Tibial artery (tissue), 4 donors: ENCODE measurements at places on chromosomes 1 and 21.

DNA sequence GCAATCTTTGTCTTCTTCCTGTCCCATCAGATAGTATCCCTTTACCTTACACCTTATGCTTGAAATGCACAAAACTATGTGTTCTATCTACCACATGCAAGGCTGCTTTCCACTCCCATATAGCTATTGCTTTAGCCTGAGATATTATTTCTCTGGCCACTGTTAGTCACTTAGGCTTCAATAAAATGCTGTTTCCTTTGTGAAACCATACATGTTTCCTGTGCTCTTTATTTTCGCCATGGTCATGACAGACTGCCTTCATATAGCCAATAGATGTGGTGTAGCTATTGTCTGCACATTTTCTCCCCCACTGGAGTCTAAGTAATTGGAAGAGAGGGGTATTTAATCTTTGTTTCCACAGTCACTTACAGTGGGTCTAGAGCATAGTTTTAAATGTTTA, 108.4 kb downstream of the GREM2 start:
- no peak for DNase-seq

DNA sequence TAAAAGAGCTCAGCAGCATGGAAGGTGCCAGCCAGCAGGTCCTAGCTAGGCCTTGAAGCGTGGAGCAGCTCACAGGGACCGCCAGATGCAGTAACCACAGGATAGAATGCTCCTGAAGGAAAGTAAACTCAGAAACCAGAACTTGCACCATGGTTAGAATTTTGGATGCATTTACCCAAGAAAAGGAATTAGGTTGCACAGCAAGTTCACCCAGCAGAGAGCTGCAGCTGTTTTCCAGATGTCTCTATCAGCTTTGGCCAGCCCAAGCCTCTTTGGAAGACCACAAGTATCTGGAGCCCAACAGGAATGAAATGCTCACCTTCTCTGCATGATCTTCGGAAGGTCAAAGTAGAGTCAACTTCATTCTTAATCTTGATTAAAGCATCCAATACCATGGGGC, 21.0 kb upstream of the ATP13A2 start:
- DNase-seq: no peak

- DNase-seq: no peak
Measured at GRCh38 chr1:61444288-61444687, 280.7 kb downstream of the TM2D1 start.

GRCh38 chr1:178241837-178242236, 147.9 kb downstream of the RASAL2 start:
- no peak for DNase-seq

- DNase-seq: no peak
Measured at GRCh38 chr21:31606081-31606874, 53.2 kb upstream of the SOD1 start.

GRCh38 chr1:200744143-200744542, 5.5 kb downstream of the CAMSAP2 start:
- DNase-seq: no peak

GRCh38 chr1:198830412-198830811, 191.6 kb downstream of the PTPRC start:
- DNase-seq: no peak

GRCh38 chr1:210340311-210340710, 11.6 kb downstream of the HHAT start:
- no peak for DNase-seq

DNA sequence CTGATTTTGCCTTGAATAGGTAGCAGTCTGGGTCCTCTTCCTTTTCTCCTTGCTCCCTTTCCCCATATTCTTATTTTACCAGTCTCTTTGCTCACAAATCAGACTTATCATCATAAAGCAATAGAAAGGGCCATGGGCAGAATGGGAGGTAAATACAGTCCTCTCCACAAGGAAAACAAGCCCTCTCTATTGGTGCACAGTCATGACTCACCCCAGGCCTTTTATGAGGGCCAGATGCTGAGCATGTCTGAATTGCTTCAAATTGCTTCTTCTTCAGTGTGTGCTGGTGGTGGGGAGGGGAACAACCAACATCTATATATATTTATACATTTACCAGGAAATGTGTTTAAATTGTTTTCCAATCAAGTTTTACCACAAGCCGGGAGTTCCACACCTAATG, 75.2 kb downstream of the GFI1 start:
- no peak for DNase-seq

GRCh38 chr1:32709476-32709875, 6.9 kb upstream of the SYNC start:
- no peak for DNase-seq

- no peak for DNase-seq
Measured at GRCh38 chr21:38646213-38646837, 148.0 kb upstream of the ERG start.

DNA sequence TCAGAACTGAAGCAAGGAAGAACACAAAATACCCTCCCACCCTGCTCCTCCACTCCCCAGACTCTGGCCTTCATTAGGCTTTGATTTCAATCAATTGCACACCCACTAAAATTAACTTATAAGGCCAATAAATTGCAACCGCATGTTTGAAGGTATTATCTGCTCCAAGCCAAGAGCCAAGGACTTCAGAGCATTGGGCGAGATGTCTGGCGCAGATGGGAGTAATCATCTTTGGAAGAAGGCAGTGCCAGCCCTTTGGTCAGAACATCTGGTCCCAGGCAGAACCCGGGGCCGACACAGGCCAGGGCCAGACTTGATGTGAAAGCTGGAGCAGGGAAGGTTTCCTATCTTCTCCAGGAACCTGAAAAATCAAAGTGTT, 60.0 kb downstream of the SLC66A1 start:
- DNase-seq: no peak

DNA sequence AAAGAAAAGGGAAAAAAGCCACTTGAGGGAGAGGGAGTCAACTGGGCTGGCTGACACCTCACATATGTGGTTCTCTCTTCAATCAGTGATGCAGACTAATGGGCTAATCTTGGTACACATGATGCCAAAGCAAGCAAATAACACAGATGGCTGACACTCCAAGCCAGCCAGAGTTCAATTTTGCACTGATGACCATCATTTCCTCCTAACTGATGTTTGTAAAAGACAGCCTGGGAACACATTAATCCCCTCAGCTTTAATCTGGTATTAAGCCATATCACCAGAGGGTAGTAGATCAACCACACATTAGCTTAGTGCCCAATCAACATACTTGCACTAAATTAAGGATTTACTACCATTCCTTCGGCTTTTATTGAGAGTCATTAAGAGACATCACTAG, 2.8 kb downstream of the VPS72 start:
- DNase-seq: no peak

GRCh38 chr1:109716121-109716520, 4.1 kb downstream of the GSTM5 start:
- no peak for DNase-seq

DNA sequence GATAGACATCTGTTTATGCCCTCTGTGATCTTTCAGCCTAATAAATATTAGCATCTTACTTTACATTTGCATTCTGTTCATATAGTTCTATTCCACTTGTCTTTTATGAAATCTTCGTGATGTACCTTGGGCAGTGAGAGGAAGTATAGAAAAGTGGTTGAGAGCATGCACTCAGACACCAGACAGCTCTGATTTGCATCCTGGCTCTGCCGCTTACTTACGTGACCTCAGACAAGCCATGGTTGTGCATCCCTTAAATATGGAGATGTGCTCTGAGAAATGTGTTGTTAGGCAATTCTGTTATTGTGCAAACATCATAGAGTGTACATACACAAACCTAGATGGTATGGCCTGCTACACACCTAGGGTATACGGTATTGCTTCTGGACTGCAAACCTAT, 22.9 kb downstream of the OVGP1 start:
- no peak for DNase-seq

GRCh38 chr1:109969907-109970306, 14.7 kb upstream of the AHCYL1 start:
- no peak for DNase-seq

DNA sequence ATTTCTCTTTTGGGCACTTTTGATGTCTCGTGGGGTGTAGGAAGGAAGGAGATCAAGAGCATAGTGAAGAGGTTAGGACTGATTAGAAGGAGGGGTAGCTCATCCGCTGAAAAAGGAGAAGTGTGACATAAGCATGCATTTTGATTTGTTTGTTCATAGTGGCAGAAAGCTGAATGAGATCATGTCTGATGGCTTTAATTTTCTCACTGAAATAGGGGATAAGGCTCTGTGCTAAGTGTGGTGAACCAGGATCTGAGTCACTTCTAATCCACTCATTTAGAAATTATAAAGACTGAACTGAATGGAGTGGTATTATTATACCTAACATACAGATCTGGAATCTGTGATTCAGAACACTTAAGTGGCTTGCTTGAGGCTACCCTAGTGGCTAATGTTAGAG, 344.5 kb downstream of the PDE4B start:
- DNase-seq: no peak

DNA sequence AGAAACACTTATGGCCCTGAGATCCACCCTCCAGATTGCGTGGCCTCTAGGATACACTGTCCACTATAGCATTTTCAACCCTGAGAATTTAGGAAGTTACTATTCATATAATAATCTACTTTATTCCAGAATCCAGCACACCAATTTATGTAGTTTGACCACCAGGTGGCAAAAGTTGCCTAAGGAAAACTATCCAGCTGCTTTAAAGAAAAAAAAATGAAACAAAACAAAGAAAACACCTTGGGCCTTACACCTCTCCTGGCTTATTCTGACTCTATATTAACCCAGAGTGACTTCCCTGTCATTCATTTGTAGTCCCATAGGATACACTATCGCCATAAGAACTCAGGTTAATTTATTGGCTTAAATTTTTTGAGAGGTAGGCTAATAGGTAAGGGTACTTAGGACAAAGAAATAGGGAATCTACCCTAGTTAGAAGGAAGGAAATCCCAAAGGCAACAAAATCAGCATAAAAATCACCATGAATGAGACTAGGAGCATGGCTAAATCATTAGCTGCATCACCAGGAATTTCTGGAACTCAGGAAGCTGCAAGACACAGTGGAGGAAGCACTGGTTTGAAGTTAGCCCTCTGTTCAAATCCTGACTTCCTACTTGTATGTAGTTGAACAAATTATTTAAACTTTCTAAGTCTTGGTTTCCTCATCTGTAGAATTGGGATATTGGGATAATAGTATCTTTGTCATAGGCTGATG, 107.5 kb downstream of the SPAG17 start:
- DNase-seq: no peak

DNA sequence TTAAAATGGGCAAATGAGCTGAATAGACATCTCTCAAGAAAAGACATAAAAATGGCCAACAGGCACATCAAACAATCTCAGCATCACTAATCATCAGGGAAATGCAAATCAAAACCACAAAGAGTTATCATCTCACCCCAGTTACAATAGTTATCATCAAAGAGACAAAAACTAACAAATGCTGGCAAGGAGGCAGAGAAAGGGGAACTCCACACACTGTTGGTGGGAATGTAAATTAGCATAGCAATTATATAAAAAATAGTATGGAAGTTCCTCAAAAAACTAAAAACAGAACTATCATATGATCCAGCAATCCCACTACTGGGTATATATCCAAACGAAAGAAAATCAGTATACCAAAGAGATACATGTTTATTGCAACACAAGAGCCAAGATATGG, 68.7 kb downstream of the DENND1B start:
- DNase-seq: no peak

GRCh38 chr1:234632225-234632624, 22.2 kb upstream of the IRF2BP2 start:
- DNase-seq: no peak

DNA sequence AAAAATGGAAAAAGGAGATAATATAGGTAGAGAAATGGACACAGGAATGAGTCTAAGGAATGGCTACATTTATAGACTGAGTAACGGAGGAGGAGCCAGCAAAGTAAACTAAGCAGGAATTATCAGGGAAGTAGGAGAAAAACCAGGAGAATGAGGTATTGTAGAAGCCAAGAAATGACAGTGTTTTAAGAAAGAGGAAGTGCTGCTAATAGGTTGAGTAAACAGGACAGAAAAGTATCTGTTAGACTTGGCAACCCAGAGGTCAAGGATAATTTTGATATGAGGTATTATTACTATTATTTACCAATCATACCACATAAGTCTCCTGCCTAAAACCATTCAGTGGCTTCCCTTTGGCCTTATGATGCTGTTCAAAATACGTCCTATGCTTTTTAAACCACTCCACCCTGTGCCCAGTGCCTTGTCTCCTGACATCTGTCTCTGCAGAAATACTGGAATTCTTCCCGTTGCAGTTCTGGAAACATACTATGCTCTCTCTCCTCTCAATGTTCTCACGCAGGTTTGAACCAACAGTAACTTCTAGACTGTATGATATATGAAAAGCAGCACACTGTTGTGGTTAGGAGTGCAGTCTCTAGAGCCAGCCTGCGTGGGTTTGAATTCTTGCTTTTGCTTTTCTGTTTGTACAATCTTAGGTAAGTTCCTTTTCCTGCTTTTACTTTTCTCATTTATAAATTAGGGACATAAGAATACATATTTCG, 24.6 kb upstream of the NEK7 start:
- DNase-seq: no peak

DNA sequence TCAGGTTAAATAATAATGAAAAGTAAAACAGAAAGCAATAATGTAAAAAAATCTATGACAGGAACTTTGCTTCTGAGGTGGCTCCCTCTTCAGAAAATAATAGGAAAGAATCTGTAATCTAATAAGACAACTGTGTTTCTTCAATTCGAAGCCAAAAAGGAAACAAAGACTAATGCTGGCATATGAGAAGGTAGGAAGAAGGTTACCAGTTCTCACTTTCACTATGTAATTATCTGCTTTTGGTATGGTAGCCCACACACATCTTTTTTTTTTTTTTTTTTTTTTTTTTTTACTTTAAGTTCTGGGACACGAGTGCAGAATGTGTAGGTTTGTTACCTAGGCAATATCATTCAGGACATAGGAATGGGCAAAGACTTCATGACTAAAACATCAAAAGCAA, 47.1 kb downstream of the COP1 start:
- no peak for DNase-seq
